ENCODE measurements at places on chromosomes 1 and 21. TPM values are rescaled to one million over a fixed set of nuclear protein-coding genes. Genes with fewer than 3 reads are reported as not detected.

- no peak overlapping the region for H3K4me3 ChIP-seq
- no peaks in the 10 kb centered on the region for H3K4me1 ChIP-seq
- H3K27ac ChIP-seq = no peak overlapping the region
- H3K36me3 ChIP-seq = no peaks in the 10 kb centered on the region
- peaks cover 52% of the 10 kb centered on the region for H3K27me3 ChIP-seq
These were observed 87.7 kb upstream of the POU3F1 start for GRCh38 chr1:38134294-38134755.

ERICH3 gene
- not detected for total RNA-seq

DNA sequence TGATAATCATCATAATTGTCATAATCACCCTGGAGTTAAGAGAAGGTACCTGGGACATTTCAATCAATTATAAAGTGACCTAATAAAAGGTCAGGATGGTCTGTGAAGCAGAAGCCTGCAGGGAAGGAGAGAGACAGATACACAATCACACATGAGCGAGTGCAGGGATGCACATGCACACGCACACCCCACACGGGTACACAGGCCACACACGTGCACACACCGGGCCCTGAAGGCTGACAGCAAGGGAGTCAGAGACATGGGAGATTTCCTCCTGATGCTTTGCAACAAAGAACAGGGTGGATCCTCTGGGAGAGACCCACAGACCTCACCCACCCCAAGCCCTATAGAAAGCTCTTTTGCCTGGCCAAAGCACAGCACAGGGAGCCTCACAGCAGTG is 82.3 kb upstream of the ZC3H12A start:
- DNase-seq = no peak
- H3K4me1 ChIP-seq = peaks cover 2% of the 10 kb centered on the region
- no peak overlapping the region for H3K4me3 ChIP-seq
- H3K27me3 ChIP-seq = no peaks in the 10 kb centered on the region
- no peak overlapping the region for H3K27ac ChIP-seq

DNA sequence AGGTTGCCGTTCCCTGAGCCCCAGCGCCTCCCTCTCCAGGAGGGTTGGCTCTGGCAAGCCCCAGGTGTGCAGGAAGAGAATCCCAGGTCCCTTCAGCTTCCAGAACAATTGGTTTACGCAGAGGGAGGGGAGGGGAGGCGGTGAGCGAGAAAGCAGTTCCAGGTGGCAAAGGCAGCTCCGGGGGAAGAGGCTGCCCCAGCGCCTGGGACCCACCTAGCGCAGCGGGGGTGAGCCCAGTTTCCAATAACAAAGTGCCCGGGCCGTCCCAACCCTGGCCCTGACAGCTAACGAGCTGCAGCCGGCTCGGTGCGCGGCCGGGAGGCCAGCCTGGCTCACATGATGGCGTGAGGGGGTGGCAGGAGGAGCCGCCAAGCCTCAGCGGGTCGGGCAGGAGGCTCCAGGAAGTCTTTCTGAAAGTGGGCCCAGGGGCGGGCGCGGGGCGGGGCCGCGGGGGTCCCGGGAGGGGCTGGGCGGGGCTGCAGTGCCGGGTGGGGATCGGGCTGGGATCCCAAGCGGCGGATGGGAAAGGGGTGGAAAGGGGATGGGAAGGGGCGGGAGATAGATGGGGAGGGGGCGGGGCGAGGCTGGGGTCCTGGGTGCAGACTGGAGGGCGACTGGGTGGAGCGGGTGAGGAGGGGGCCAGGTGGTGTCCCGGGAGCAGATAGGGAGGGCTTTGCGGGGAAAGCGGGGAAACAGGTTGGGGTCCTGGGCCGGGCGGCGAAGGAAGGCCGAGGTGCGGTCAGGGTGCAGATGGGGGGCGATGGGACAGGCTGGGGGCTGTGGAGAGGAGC is 22.8 kb downstream of the DHRS3 start:
- peaks cover 71% of the 10 kb centered on the region for H3K27me3 ChIP-seq
- peak overlapping the region; percentile 76 for H3K4me3 ChIP-seq
- H3K27ac ChIP-seq = no peak overlapping the region
- peak; percentile 94 for DNase-seq
- H3K36me3 ChIP-seq = no peaks in the 10 kb centered on the region

NUAK2 gene
- total RNA-seq = 13.4 TPM

TRIM67 gene
- total RNA-seq = 0.05 TPM

DNA sequence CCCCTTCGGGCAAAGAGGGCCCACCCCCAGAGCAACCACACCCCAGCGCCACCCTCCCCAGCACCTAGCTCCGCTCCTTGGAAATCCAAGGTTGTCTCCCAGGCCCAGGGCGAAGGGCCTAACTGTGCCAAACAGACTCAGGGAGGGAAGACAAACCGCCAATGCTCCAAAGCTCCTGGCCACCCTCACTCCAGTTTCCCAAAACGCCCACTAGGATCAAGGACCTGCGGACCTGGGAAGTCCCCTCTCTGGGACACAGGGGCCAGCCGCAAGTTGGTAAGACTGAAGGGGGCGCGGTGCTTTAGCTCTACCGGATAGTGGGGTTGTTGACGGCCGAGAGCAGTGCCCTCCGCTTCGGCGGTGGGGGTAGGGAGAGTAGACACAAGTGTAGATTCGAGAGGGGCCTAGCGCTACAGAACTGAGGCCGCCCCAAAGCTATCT is 581 bp downstream of the IRF6 start:
- no peak overlapping the region for H3K27ac ChIP-seq
- peak overlapping the region; percentile 79 for H3K4me3 ChIP-seq
- H3K36me3 ChIP-seq = no peaks in the 10 kb centered on the region

LYPD8 gene
- not detected for total RNA-seq

All from endodermal cell (in vitro differentiated cells).